ENCODE measurements at places on chromosomes 2 and 18.
A peak's percentile ranks its signal among the peaks of the same experiment; 100 is the strongest.

- DNase-seq: no peak
These were observed 24.6 kb upstream of the NOTO start for GRCh38 chr2:73177645-73178255.

- no peak for DNase-seq
These were observed 332 bp upstream of the PDCD1 start for GRCh38 chr2:241859017-241859435.

GRCh38 chr2:216350214-216350791 lies 22.0 kb downstream of the MARCHF4 start:
- DNase-seq: peak; percentile 27

DNA sequence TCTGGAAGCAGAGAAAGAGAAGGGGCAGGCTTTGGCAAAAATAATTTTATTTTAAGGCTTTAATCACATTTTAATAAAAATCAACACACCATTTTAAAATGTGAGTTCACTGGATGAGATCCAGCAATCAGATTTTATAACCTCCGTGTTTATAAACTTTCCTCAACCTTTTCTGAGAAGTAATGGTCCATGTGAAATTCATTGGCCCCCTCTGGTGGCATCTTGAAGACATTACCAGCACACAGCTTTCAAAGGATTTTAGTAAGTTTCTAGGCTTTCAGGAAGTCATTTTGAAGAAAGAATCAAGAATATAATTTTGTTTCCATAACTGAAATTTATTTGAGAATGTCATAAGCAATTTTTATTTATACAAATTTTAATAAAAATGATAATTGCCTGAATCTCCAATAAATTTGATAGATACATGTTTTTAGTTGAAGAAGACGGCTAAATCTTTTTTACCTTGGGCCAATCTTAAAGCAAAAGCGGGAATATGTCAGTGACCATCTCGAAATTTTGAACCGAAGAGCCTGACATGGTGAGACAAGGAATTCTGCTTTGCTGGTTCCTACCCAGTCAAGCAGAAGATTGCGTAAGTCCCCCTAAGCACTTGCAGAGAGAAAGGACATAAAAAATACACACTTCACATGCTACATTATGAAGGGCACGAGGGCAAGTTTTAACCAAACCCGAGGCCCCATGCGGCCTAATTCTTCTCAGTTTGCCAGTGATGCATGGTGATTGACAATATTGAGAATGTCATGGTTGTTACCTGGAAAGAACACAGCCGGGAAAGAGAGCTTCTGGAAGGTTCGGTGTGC lies 128.4 kb upstream of the CBLN2 start:
- no peak for DNase-seq

Data from CD4-positive, alpha-beta T cell treated with Interleukin-6 at 100 ng/mL for 8 hours (primary cell).